ENCODE measurements at places on chromosomes 2 and 18.

DNA sequence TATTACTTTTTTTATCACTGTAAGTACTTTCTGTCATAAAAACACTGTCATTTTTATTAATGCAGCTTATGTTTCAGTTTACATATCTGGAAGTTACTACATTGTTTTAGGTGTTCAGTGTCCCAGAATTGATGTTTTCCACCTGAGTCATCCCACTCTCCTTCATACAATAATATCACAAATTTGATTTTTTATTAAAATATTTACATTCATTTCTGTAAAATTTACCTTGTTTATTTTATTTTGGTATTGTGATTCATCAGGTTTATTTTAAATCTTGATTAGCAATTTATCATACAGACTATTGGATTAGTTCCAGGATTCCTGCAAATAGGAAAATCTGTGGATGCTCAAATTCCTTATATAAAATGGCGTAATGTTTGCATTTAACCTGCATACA is 1662.9 kb downstream of the SUCLG1 start:
- no peak for DNase-seq

GRCh38 chr18:60943297-60943696 is 389.9 kb upstream of the CDH20 start:
- no peak for DNase-seq

- DNase-seq: peak; percentile 83
Observed at GRCh38 chr2:64488050-64488974, 34.4 kb downstream of the LGALSL start.

GRCh38 chr2:112035786-112036185 is 19.3 kb upstream of the TMEM87B start:
- DNase-seq: no peak

- DNase-seq: no peak
Observed at GRCh38 chr2:167599219-167599618, 648.2 kb downstream of the STK39 start.

DNA sequence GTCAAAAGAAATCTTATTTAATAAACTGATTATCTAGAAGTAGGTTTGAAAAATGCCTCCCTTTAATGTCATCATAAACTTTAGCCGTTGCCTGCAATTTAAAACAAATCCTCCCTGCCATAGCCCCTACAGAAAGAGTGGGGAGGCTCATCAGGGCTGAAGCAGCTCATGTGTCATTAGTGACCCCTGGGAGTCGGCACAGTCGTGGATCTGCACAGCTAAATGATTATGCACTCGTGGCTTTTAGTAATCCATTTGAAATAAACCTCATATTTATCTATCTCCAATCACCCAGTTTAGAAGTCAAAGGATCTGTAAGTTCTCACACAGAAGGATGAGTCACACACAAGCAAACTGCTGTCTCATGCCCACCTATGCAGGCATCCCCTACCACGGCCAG is 277.3 kb downstream of the SS18 start:
- DNase-seq: no peak

- DNase-seq: no peak
Observed at GRCh38 chr2:101858910-101859309, 132.8 kb upstream of the IL1R2 start.

GRCh38 chr2:43887176-43887575 is 48.4 kb downstream of the ABCG8 start:
- DNase-seq: no peak

- DNase-seq: no peak
Observed at GRCh38 chr2:191846515-191847476, at the start of gene CAVIN2. Gene CAVIN2, minus strand, starts transcription at chr2:191847088. Its CDS starts 163 bp downstream, at chr2:191846925.

- no peak for DNase-seq
Observed at GRCh38 chr2:160308915-160309314, 108.8 kb upstream of the ITGB6 start.

- DNase-seq: no peak
Observed at GRCh38 chr2:28661589-28662001, 90.0 kb upstream of the PPP1CB start.

DNA sequence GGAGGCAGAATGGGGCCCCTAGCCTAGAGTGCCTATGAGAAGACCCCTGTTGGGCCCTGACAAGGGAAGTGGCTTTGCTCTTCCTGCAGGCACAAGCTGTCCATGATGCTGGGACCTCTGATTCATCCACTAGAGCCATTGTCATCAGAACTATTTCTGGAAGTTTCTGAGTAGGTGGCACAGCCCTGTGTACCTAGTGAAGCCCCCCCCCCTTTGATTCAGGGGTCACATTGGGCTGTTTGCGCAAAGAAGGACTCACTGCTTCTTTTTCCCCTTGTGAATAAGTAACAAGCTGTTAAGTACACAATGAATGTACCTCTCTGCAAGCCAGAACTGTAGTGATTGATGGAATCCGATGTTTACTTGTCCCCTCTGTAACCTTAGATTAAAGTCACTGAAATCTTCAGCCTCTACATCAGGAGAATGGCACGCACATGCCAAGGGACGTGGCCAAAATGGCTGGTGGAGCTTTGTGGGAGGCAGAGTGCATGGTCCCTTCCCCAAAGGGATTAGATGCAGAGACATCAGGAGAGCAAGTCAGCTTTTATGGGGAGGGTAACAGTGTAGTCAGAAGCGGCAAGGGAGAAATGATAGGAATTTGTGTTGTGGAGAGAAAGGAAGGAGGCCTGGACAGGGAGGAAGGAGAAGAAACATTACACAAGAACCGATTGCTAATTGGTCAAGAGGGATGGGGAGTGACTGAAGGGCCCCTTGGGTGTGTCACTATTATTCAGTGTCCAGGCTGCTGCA is 267.6 kb upstream of the RAB12 start:
- no peak for DNase-seq

- no peak for DNase-seq
Observed at GRCh38 chr2:177252808-177253531, 11.6 kb downstream of the NFE2L2 start.

- DNase-seq: no peak
Observed at GRCh38 chr2:226915846-226916360, 80.0 kb downstream of the RHBDD1 start.

GRCh38 chr18:8450013-8450412 is 159.2 kb upstream of the RAB12 start:
- no peak for DNase-seq

DNA sequence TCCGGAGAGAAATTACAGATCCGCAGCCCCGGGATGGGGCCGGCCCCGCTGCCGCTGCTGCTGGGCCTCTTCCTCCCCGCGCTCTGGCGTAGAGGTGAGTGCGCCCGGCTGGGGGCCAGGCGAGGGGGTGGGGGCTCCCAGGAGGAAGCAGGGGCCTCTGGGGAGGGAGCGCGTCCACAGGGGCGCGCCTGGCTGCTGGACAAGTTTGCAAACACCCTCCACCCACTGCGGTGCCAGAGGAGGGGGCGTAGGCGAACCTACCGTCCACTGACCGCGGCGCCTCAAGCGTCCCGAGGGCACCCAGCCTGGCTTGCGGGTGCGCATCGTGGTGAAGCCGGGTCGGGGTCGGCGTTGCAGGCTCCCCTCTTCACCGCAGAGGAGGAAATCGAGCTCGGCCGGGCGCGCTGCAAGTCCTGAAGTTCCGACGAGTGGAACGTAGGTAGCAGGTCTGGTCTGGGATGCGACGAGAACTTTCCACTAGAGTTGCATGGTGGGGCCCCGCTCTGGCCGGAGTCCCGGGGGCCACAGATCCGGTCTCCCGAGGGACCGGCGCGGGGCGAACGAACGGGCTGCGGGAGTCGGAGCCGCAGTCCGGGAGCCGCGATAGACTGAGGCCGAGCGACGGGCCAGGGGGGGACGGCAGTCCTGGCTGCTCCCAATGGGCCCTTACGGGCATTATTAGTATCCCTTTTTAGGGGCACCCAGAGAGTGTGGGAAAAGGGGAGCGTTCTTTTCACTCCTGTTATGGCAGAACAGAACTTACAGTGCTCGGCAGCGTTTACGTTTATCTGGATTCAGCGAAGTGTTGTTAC is 502 bp downstream of the MERTK start:
- DNase-seq: peak; percentile 10

- no peak for DNase-seq
Observed at GRCh38 chr18:65429601-65430000, 321.2 kb upstream of the CDH7 start.

GRCh38 chr2:137287913-137288639 is 522.7 kb downstream of the THSD7B start:
- no peak for DNase-seq

DNA sequence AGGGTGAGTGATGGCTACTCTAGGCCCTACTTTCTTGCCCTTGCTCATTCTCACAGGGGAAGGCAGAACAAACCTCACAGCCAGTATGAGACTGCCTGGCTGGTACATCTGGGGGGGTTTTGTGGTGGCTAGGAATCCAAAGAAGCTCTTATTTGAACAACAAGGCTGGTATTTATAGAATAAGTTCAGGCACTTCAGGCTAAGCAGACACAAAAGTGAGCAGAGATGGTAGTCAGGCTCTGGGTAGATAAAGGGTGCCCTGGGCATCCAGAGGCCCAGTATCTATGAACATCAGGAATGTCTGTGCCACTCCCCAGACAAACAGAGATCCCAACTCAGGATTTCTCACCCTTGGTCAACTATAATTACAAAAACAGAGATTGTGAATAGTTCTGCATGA is 57.2 kb upstream of the RTN4 start:
- no peak for DNase-seq

DNA sequence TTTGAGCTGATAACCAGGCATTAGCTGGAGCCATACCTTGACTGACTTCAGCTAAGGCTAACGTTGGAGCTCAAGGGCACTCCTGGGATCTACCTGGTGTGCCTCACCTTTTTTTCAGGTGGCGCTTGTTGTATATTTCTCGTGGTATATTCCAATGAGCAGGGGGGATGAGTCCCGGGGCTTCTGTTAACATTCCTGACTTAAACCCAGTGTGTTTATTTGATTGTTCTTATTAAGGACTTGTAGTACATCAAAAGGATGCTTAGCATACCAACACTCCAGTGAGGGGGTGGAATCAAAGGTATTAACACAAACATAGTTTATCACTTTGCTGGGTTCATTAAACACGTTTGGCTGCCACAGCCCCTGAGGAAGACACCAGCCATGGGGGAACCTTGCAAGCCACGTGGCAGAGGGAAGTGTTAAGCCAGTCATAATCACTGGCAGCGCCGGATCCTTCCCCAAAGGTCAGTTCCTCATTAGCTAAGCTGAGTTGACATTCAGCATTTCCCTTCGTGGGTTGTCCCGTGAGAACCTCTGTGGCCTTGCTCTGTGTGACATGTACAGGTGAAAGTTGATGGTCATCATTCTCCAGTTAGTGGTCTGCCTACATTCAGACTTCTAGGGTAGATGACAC is 119.5 kb upstream of the MCFD2 start:
- DNase-seq: no peak

GRCh38 chr2:20803226-20803682 is 19.6 kb downstream of the LDAH start:
- DNase-seq: no peak

GRCh38 chr2:60867848-60868247 is 13.5 kb upstream of the REL start:
- DNase-seq: peak; percentile 21

- DNase-seq: no peak
Observed at GRCh38 chr2:144414324-144414845, 105.5 kb downstream of the ZEB2 start.

DNA sequence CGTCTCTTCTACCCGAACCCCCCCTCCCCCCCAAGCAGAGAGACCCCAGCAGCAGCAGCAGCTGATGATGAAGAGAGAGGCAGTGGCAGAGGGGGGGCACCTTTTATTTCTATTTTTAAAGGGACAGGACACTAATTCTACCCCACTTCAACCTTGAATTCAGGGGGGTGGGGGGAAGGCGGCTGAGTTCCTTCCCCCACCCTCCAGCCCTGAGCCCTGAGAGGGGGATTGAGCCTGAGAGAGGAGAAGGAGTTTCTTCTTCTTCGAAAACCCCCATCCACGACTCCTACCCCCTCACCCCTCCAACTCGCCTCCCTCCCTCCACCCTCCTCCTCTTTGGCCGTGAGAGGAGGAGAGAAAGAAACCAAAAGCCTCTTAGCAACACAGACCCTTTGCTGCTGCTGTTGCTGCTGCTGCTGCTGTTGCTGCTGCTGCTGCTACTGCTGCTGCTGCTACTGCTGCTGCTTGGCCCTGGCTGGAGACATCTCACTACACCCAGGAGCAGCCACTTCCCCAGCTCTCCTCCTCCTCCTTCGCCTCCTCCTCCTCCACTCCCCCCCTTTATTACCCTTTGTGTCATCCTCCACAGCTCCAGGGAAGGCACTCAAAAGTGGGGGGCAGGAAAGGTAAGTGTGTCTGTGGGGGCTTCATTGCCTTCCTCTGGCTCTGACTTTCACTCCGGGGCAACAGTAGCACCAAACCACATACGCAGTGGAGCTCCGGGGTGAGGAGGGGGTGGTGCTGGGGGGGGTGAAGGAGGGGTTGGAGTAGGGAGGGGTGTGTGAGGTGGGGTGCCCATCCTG is at the start of gene MBD5:
Gene MBD5, plus strand, starts transcription at position 33 of the 803 bp plus-strand sequence.
- peak; percentile 57 for DNase-seq

GRCh38 chr2:8122520-8122919 is 559.3 kb upstream of the ID2 start:
- DNase-seq: no peak

DNA sequence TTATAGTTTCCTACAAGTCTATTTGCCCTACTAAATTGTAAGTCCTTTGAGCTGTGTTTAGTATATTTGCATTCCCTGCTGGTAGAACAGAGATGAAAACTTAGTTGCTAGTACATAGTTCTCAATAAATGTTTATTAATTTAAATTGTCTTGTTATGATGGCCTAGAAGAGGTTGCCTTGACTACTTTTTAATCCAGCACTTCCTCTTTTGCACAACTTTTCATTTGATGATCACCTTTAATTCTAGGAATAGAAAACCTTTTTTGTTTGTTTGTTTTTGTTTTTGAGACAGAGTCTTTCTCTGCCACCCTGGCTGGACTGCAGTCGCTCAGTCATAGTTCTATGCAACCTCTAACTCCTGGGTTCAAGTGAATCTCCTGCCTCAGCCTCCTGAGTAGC is 6.7 kb downstream of the CFAP36 start:
- no peak for DNase-seq

DNA sequence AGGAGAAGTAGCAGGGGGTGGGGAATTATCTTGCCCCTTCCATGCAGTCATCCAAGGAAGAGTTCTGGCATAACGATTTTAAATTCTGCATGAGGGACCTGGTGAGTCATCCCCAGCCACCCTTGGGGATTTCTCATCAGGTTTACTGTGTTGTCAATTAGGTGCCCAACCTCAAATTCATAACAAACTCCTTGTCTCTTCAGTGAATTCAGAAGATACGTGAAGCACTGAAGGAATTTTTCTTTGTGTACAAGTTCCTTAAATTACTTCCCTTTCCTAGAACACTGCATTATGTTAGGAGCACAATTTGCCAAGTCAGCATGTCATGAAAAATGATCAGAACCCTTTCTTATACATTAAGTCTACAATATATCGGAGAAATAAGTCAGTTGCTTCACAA is 70.8 kb upstream of the NOSTRIN start:
- no peak for DNase-seq

All from activated gamma-delta T cell treated with Interleukin-2 at 50 U/mL for 16 hours (primary cell).